Naive thymus-derived CD8-positive, alpha-beta T cell (primary cell): ENCODE measurements at places on chromosomes 4 and X.

DNA sequence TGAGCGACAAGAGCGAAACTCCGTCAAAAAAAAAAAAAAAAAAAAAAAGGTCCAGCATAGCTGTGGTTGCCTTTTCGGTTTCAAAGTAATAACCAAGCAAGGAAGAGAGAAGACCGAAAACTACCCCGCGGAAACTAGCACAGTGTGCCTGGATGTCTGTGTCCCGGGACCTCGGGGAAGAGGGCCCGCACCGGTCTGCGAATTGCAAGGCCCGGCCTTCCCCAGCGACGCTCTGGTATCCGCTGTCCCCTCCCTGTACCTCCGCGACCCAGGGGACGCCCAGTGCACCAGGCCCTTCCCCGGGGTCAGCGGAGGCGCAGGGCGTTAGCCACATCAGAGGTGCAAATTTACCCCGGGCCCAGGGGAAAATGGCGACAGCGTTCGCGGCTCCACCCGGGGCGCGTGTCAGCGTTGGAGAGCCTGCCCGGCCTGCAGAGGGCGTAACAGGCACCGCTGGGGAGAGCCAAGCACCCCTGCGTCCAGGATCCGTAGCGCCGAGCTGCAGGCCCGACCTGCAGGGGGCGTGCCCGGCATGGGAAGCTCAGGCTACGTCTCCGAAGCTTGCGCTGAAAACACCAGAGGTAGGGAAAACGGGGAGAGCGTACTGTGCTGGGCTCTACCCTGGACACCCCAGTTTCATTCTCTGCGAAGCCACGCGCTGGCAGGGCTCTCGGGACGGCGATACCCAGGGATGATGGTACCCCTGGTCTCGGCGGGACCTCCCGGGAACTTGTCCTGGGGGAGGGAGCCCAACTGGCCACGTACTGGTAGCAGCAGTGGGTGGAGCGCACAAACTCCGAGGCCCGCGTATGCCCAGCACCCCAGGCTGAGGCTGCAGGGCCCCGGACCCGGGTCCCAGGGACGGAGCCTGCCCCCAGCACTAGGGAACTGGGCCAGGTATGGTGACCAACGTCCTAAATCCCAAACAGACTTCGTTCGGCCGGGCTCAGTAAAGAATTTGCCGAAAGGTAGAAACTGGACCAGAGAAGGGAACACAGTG is 16.2 kb downstream of the NKX6-1 start:
- H3K27me3 ChIP-seq: peaks cover 99% of the 10 kb centered on the region
- H3K36me3 ChIP-seq: peaks cover 2% of the 10 kb centered on the region
- H3K4me1 ChIP-seq: peaks cover 13% of the 10 kb centered on the region
- H3K4me3 ChIP-seq: no peak overlapping the region
- no peak for DNase-seq
- no peak overlapping the region for H3K27ac ChIP-seq

GRCh38 chrX:106249706-106250379 is 81.7 kb downstream of the PWWP3B start:
- H3K4me1 ChIP-seq: no peaks in the 10 kb centered on the region
- H3K4me3 ChIP-seq: no peak overlapping the region
- no peak overlapping the region for H3K27ac ChIP-seq

DNA sequence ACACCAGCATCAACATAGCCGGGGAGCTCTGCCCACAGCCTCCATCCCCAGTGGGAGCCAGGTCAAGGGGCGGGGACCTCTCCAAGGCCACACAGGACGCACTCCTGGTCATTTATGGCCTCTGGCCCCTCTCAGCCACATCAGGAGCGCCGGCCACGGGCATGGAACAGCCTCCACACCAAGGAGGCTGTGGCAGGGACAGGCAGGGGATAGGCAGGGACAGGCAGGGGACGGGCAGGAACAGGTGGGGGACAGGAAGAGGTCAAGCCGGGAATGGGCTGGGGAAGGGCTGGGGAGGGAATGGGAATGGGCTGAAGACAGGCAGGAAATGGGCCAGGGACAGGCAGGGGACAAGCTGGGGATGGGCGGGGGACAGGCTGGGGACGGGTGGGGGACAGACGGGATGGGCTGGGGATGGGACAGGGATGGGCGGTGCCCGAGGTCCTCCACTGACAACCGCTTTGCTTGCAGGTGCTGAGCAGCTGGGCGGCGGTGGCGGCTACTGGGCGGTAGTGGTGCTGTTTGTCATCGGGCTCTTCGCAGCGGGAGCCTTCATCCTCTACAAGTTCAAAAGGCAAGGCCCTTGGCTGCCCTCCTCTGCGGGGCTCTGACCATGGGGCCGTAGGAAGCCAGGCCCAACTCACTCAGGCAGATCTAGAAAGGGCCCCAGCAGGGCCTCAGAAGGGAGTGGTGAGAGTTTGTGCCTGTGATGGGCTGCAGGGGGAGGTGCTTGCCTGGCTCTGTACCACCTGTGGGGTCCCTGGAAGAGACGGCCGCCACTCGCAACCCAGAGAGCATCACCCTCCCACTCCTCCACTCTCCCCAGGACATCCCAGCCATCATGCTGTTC is 205.6 kb downstream of the AFAP1 start:
- no peak for DNase-seq
- no peak overlapping the region for H3K4me3 ChIP-seq
- no peaks in the 10 kb centered on the region for H3K4me1 ChIP-seq

GRCh38 chr4:44632089-44632488 is 19.3 kb downstream of the YIPF7 start:
- no peak overlapping the region for H3K27ac ChIP-seq
- H3K4me1 ChIP-seq: peaks cover 6% of the 10 kb centered on the region
- no peak overlapping the region for H3K4me3 ChIP-seq
- H3K36me3 ChIP-seq: no peaks in the 10 kb centered on the region
- DNase-seq: no peak

DNA sequence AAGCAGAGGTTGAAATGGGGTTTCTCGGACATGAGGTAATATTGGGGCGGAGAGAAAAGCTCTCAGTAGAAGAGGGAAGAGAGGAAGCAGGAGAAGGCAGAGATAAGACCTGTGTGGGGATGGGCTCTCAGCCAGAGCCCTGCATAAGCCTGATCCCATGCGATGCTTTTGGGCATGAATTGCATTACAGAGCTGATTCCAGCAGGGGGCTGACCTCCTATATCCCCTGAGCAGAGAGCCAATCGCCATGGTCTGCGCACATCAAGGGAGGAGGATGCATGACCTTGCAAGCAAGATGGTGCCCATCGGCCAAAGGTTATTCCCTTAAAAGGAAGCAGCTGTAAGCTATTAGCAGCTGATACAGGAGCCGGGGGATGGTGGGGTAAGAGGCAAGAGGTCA is 7.6 kb downstream of the ANOS1 start:
- H3K4me1 ChIP-seq: no peaks in the 10 kb centered on the region
- H3K36me3 ChIP-seq: no peaks in the 10 kb centered on the region
- DNase-seq: no peak
- peaks cover 8% of the 10 kb centered on the region for H3K27me3 ChIP-seq
- H3K27ac ChIP-seq: no peak overlapping the region

GRCh38 chr4:80266902-80267380 is 477 bp downstream of the FGF5 start:
- peaks cover 77% of the 10 kb centered on the region for H3K27me3 ChIP-seq
- peaks cover 38% of the 10 kb centered on the region for H3K4me1 ChIP-seq
- H3K4me3 ChIP-seq: peak overlapping the region; percentile 86
- no peaks in the 10 kb centered on the region for H3K36me3 ChIP-seq
- DNase-seq: no peak
- H3K27ac ChIP-seq: no peak overlapping the region

GRCh38 chr4:185396724-185397385 is at the start of gene ANKRD37:
Gene ANKRD37 (plus strand): TSS chr4:185396841. CDS start chr4:185396924, 83 bp downstream.
- no peaks in the 10 kb centered on the region for H3K36me3 ChIP-seq
- no peak for DNase-seq
- peaks cover 30% of the 10 kb centered on the region for H3K4me1 ChIP-seq
- H3K27ac ChIP-seq: peak within 1 kb of the TSS; percentile 99
- H3K27me3 ChIP-seq: no peaks in the 10 kb centered on the region

DNA sequence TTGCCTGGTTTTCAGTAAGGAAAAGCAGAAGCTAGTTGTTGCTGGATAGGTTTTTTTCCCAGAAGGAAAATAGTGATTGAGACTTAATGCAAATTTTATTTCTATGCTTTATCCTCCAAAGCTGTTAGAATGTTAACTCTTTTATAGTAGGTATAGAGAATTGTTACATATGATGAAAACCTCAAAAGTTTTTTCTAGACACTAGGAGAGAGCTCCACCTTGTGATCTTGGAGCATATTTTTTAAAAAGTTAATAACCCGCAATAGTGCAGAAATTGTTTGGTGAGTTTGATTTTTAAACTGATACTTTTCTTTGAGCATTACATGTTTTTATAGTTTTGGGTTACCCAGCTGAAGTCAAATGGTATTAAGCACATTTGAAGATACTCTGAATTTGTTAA is 56.5 kb downstream of the STAG2 start:
- no peak overlapping the region for H3K4me3 ChIP-seq
- no peak for DNase-seq
- peaks cover 9% of the 10 kb centered on the region for H3K36me3 ChIP-seq
- peaks cover 8% of the 10 kb centered on the region for H3K4me1 ChIP-seq

- H3K27me3 ChIP-seq: no peaks in the 10 kb centered on the region
- no peaks in the 10 kb centered on the region for H3K4me1 ChIP-seq
- no peak for DNase-seq
These were observed 645.8 kb upstream of the NDST4 start for GRCh38 chr4:115759231-115759630.

- DNase-seq: no peak
- no peaks in the 10 kb centered on the region for H3K36me3 ChIP-seq
- no peak overlapping the region for H3K27ac ChIP-seq
- H3K27me3 ChIP-seq: no peaks in the 10 kb centered on the region
- H3K4me1 ChIP-seq: no peaks in the 10 kb centered on the region
These were observed 1798.9 kb downstream of the PCDH7 start for GRCh38 chr4:32519060-32519459.

DNA sequence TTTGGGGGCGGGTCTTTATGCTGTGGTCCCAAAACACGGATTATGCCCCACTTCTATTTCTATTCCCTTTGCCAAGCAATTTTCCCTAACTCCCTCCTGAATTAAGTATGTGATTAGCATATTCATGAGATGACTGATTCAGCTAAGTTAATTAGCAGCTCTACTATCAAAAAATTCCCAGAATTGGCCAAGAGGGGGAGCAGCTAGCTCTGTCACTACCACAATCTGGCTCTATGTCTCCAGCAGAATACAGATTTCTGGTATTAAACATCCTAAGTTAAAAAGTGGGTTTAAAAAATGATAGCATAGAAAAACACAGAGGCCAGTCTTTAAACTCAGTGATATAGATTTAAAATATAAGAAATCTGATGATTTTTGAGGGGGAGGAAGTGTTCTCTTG is 80.3 kb downstream of the GPC4 start:
- H3K27ac ChIP-seq: no peak overlapping the region
- no peak overlapping the region for H3K4me3 ChIP-seq
- peak; percentile 7 for DNase-seq
- no peaks in the 10 kb centered on the region for H3K27me3 ChIP-seq

DNA sequence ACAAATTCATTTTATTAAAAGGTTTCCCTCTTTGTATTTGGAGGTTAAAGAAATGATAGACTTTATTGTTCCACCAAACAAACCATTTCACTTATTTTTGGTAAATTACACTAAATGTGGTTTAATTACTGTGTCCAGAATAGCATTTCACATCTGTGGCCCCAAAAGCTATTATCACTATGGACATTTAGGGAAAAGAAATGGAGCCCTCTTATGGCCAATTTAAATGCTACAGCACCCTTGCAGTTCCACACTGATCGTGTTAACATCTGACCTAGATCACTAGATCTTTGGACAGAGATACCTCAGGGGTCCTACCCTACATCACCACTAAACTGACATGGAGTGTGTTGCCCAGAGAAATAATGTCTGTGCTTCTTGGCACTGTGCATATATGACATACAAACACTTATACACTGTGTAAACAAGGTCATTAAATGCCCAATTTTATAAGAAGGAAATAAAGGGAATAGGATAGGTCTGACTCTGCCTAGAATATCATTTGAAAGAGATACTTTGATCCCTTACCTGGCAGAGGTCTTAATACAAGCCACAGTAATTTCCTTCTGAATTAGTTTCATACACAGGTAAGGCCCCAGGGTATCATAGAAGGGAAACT is 163.9 kb downstream of the KDR start:
- no peak overlapping the region for H3K27ac ChIP-seq
- H3K27me3 ChIP-seq: no peaks in the 10 kb centered on the region
- H3K36me3 ChIP-seq: no peaks in the 10 kb centered on the region

DNA sequence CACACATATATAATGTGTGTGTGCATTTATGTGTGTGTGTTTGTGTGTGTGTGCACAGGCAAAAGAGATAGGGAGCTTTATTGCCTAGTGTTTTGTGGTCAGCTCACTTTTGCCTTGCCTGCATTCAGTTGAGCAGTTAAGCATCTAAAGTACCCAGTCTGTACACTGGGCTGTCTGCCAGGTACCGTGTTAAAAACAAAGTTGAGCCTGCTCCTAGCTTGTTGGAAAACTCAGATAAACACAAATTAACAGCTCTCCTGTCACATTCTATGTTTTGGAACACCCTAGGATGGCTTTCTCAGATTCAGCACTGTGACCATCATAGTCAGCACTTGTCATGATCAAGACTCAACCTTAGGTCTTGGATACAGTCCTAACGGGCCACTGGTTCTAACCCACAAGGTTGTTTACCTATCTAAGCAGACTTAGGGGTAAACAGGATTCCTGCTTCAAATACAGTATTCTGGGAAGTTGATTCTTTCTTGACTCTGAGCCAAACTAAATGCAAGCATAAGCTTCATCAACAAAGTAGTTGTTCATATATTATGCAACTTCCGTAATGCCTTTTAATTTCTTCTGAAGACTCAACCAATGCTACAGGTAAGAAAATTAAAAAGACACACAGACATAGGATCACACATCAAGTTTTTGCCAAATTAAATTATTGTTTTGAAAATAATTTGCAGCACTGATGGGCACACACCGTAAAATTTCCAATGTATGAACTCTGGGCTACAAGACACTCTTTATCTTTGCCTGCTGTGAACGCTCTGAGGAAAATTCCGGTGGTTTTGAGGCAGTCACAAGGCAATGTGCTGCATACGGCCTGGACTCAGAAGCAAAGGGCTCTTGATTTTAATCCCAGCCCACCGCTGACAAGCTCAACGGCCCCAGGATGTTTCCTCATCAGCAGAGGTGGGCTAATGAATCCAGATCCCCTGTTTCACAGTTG is 11.3 kb upstream of the CD99 start:
- no peak overlapping the region for H3K27ac ChIP-seq
- H3K27me3 ChIP-seq: no peaks in the 10 kb centered on the region
- DNase-seq: no peak

- no peaks in the 10 kb centered on the region for H3K27me3 ChIP-seq
- peaks cover 36% of the 10 kb centered on the region for H3K36me3 ChIP-seq
- H3K4me3 ChIP-seq: no peak overlapping the region
These were observed 293.1 kb downstream of the CAMK2D start for GRCh38 chr4:113468165-113469022.

- DNase-seq: no peak
These were observed 1.1 kb upstream of the BDH2 start for GRCh38 chr4:103100691-103101090.
